AG20443 (cell line): ENCODE measurements at places on chromosomes 11 and 22.

- peak; percentile 77 for DNase-seq
Observed at GRCh38 chr11:119721129-119722120, 7.6 kb downstream of the NECTIN1 start.

DNA sequence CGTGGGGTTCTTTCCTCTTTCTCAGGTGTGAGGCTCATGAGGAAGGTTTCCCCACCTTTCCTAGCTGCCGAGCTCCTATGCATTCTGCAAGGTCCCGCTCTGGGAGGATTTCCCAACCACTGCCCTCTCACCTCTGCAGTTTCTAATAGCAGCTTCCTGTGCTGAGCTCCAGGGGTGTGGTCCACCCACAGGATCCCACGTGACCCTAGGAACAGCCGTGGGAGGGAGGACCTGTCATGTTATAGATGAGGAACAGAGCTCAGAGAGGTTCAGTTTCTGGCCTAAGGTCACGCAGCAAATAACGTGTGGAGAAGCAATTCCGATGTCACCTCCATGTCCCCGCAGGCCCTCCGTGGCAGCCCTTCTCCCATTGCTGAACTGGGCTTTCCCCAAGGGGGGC, 38.5 kb downstream of the FLRT1 start:
- DNase-seq, result no peak

DNA sequence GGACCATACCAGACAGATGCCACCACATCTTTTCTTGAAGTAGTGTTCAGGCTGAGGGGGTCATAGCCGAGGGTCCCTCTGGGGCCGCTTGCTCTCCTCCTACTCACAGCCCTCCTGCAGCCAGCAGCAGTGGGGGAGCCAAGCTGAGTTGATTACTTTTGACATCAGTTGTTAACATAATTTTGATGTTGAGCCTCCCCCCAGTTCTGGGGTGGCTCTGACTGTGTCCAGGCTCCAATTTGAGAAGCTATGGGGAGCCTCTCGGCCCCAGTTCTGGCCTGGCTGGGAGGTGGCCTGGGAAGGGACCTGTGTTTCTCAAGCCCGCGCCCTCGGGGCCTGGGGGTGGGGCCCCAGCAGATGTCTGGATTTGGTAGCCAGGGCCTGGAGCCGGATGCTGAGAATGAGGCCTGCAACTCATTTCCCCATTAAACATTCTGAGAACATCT, 47.9 kb downstream of the KCNQ1OT1 start:
- DNase-seq, result peak; percentile 8

- DNase-seq, result no peak
Observed at GRCh38 chr11:104881117-104881794, 17.0 kb downstream of the CASP12 start.

DNA sequence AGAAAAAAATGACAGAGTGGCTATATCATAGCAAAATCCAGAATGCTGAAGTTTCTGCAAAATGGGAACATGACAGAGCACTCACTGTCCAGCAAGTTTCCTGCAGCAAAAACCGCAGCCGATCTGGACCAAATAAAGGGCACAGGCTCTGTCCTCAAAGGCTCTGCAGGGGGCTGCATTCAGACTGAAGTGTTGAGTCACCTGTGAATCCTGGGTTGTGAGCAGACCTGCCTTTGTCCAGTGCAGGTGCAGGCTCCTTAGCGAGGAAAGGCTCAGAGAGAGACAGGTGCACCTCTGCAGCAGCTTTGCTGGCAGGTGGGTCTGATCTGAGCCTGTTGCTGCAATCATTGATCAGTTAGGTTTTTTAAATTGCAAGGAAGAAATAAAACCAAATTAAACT, 29.3 kb upstream of the NFAM1 start:
- no peak for DNase-seq

- peak; percentile 56 for DNase-seq
Observed at GRCh38 chr11:72263361-72263760, 19.4 kb upstream of the PHOX2A start.

DNA sequence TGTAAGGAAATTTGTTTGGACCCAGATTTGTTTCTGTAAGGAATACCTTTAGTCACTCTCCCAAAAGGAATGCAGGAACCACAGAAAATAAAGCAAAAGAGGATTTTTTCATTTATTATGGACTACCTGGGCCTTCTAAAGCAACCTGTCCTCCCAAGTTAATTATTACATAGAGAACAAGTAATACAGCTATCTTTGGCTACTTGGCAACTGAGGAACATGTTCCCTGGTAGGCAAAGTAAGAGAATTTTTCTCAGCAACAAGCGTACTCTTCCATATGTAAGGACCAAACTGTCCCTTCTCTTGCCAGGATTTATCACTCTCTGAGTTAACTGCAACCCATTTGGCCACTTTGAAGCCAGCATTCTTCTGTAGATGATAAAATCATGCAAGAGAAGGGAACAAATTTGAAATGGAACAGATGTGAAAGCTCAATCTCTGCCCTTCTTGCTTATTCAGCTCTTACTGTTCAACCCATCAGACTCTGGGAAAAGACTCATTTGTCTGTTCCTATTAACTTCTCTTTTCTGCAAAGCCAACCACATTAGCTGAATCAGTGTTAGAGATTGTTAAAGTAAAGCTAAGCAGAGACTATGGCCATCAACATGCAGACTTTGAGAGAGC, 190.2 kb downstream of the SWAP70 start:
- DNase-seq, result no peak

GRCh38 chr22:27401321-27401720, 400.2 kb downstream of the MN1 start:
- DNase-seq, result no peak

DNA sequence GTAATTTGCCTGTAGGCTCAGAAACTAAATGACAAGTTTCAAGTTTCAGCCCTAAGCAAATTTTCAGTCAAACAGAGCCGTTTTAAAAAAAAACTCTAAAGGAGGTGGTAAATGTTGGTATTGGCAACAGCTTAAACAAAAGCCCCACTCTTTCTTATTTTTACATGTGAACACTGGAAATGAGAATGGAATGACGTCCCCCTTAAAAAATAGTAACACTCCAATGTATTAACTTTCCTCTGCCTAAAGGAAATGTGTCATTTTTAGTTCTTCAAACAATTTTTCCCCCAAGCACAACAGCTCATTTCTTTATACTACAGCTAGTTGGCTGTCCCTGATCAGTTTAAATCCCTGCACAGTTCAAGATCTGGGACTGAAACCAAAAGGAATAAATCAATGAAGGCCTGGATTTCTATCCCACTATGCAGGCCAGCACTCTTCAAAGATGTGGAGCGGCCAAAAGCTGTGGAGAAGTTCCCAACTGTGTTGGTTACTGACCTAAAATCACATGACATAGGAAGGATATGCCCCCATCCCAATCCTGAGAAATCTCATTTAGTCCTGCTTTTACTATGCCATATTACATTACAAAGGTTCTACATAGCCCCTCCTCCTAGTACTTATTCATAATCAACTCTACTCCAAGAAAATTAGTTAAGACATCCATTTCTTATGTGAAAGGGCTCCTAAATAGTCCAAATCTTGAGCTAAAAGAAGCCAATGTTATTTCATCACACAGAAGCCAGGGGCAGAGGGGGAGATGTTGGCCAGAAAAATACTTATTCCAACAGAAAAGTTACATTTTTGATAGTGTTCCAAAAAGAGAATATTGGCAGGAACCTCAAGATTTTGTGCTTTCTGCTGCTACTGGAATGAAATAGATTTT, 95.9 kb downstream of the CADM1 start:
- DNase-seq, result peak; percentile 24

DNA sequence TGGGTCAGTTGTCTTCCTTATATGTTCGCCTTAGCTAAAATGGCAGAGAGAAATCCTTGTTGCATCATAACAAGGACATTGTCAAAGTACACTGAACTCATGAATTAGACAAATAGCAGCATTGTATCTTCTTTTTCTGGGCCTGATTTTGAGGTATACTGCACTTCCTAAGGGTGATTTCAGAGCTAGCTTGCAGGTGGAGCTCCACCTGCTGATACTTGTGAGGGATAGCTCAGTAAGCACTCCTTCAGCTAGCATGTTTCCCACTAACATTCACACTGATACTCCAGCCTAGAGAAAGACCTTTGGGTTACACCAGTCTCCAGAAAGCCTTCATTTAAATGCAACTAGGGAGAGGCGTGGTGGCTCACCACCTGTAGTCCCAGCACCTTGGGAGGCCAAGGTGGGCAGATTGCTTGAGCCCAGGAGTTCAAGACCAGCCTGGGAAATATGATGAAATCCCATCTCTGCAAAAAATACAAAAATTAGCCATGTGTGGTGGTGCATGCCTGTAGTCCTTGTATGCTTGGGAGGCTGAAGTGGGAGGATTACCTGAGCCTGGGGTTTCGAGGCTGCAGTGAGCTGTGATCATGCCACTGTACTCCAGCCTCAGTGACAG, 29.8 kb downstream of the JAM3 start:
- no peak for DNase-seq

DNA sequence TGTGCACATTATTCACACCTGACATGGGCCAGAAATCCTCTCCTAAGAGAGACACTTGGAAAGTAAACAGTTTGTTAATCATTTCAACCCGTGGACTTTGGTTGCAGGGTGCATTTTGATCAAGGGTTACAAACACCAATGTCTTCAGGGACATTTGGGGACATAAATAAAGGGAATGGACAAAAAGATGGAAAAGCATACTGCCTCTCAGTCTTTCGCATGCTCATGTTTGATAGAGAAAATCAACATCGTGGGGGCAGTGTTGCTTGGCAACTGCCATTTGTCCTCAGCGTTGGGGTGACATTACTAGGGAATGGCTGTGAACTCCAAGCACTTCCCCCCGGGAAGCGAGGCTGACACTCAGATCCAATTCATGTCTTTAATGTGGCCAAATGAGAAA, 114.7 kb upstream of the OR4B1 start:
- DNase-seq, result no peak

DNA sequence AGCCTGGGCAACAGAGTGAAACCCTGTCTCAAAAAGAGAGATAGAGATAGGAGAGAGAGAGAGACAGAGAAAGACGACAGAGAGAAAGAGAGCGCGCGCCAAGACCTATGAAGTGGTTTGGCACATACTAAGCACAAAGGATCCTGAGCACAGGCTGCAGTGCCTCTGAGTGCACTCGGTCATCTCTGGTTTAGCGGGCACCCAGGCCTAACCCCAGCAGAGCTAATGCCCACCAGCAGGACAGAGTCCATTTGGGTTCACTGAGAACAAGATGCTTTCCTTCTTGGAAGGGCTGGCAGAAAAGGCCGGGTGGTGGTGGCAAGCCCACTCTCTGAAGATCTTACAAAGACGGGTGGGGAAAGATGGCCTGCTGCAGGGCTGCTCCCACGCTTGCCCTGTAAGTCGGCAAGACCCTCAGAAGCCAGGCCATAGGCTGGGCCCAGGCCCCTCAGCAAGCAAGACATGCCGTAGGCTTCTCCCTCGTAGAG, 3.3 kb downstream of the SCARF2 start:
- peak; percentile 3 for DNase-seq

DNA sequence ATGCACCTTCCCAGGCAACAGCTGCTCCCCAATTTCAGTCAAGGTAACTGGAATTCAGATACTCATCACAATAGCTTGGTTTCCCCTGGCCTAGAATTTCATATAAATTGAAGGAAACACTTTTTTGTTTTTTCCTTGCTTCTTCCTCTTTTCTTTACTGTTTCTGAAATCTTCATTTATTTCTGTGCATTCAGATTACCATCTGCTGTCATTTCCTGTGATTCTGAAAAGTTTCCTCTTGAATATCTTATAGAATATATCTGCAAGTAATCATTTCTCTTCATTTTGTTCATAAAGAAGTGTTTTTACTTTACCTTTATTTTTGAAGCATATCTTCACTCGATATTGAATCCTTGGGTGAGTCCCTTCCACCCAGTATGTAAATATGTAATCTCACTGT, 85.3 kb downstream of the GAB4 start:
- no peak for DNase-seq

DNA sequence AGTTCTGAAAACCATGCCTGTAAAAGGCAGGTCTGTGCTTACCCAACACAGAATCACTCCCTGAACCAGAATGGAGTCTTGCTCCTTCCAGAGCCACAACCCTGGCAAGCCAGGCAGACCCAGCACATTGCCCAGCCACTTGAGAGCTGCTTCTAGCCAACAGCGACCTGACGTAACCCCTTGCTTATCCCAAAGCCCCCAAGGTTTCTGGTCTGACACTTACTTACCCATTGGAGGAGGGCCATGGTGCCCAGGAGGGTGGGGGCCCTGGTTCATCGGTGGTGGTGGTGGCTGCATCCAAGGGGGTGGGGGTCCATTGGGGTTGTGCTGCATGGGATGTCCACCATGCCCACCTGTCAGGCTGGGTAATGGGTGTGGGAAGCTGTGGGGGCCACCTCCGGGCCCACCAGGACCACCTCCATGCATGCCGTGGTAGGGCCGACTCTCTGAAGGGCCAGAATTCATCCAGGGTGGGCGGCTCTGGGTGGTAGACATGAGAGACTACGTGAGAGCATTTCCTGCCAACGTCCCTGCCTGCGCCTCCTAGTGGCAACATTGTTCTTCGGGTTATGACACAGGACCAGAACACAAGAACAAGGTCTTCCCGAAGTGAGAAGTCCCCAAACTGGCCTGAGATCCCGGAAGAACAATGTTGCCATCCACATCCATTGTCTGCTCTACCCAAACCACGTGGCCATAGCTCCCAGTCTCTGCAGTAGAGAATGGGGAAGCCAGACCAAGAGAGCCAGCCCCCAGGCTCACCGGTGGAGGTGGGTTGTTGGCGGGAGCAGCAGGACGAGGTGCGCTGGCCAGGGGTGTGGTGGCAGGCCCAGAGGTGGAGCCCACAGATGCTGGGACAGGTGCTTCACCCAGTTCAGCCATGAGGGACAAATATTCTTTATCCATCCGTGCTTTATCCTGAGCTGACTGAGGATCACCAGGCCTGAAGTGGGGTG, 7.8 kb upstream of the PYGM start:
- DNase-seq, result peak; percentile 65
